ENCODE measurements at places on chromosomes 6 and 20. TPM values are rescaled to one million over a fixed set of nuclear protein-coding genes. Genes with fewer than 3 reads are reported as not detected.

DNA sequence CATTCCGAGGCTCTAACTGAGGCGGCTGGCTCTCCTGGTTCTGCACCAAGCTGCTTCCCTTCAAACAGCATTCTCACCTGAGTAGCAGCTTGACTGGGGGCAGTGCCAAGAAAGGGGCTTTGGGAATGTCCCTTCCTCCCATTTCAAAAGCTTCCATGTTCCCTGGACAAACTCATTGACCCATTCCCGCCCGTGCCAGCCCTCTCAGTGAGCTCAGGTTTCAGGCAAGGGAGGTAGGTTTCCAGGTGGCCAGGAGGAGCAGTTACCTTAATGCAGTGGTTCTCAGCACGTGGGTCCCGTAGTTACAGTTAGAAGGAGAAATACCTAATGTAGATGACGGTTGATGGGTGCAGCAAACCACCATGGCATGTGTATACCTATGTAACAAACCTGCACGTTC is 135.2 kb downstream of the ELOVL4 start:
- H3K36me3 ChIP-seq, result no peaks in the 10 kb centered on the region
- H3K27ac ChIP-seq, result no peak overlapping the region
- no peaks in the 10 kb centered on the region for H3K4me1 ChIP-seq

GRCh38 chr20:4195499-4195898 is 180.1 kb upstream of the RNF24 start:
- DNase-seq, result no peak
- H3K4me3 ChIP-seq, result no peak overlapping the region
- H3K4me1 ChIP-seq, result peaks cover 8% of the 10 kb centered on the region
- H3K27me3 ChIP-seq, result peaks cover 14% of the 10 kb centered on the region
- no peaks in the 10 kb centered on the region for H3K36me3 ChIP-seq

CGA gene
- total RNA-seq, result not detected

LY6G6C gene
- 0.25 TPM for total RNA-seq

GRCh38 chr20:50380697-50381040 is 129.5 kb upstream of the PTPN1 start:
- H3K27ac ChIP-seq, result no peak overlapping the region
- no peaks in the 10 kb centered on the region for H3K27me3 ChIP-seq
- H3K4me3 ChIP-seq, result no peak overlapping the region

DNA sequence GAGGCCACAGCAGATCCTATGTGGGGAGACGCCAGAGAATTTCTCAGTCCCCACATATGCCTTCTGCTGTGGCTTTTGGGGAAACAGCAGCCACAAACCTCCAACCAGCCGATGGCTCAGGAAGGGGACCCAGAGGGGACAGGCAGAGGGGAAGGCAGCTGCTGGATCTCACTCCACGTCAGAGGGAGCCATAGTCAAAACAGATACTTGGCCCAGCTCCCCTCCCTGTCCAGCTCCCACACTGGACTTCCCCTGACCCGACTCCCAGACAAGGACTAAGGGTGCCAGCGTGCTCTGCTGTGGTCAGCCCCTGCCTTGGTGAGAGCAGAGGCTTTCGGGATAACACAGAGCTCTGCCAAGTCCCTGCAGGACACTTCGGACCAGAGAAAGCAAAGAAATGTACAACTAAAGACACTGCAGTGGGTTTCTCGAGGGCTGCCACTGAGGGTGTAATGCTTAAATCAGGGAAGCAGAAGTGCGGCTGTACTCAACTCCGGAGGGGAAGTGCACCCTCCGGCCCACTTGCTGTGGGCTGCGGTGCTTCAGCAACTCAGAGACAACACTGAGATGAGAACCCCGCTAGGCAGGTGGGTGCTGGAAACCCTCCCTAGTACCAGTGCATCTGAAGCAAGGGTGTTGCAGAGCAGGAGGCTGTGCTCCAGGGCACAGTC is 47.2 kb downstream of the RRBP1 start:
- DNase-seq, result no peak
- H3K27me3 ChIP-seq, result no peaks in the 10 kb centered on the region
- no peak overlapping the region for H3K27ac ChIP-seq
- no peaks in the 10 kb centered on the region for H3K4me1 ChIP-seq
- no peaks in the 10 kb centered on the region for H3K36me3 ChIP-seq

- peaks cover 6% of the 10 kb centered on the region for H3K4me1 ChIP-seq
- H3K4me3 ChIP-seq, result no peak overlapping the region
- no peak overlapping the region for H3K27ac ChIP-seq
- H3K36me3 ChIP-seq, result peaks cover 2% of the 10 kb centered on the region
Observed at GRCh38 chr20:36917943-36918342, 33.6 kb downstream of the SAMHD1 start.

- H3K36me3 ChIP-seq, result no peaks in the 10 kb centered on the region
- H3K4me1 ChIP-seq, result peaks cover 36% of the 10 kb centered on the region
- DNase-seq, result peak; percentile 81
- no peaks in the 10 kb centered on the region for H3K27me3 ChIP-seq
Observed at GRCh38 chr20:3768342-3769130, 983 bp upstream of the ADISSP start.

GRCh38 chr6:134081506-134081905 is 29.1 kb upstream of the SLC2A12 start:
- no peaks in the 10 kb centered on the region for H3K36me3 ChIP-seq
- no peaks in the 10 kb centered on the region for H3K27me3 ChIP-seq
- no peak overlapping the region for H3K27ac ChIP-seq
- H3K4me3 ChIP-seq, result no peak overlapping the region
- DNase-seq, result no peak
- peaks cover 13% of the 10 kb centered on the region for H3K4me1 ChIP-seq
